ENCODE measurements at places on chromosomes 3 and 15.

- DNase-seq: no peak
These were observed 4.8 kb upstream of the EPHB3 start for GRCh38 chr3:184556582-184557347.

DNA sequence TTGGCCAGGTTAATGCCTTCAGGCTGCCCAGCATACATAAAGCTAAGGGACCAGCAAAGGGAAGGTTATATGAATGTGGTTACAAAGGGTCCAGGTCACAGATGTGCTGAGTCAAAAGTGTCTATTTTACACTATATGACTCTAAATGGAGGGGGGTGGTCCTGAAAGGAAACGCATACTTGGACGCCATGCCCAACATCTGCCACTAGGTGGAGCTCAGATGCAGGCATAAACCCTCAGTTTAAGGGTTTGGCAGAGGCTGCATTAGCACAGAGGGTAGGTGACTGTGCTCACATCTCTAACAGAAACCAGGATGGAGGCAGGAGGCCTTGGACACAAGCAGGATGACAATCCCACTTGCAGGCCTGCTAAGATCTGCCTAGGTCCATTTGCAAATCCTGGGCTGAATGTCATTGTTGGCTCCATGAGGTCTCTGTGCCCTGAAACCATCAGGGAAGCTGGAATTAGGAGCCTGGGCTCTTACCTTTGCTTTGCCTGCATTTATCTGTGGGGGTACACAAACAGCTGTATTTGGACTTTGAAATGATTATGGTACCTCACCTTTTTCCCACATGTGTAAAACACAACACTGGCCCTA lies 55.8 kb downstream of the ZNF621 start:
- peak; percentile 74 for DNase-seq

GRCh38 chr3:194162070-194162678 lies 26.2 kb downstream of the HES1 start:
- DNase-seq: no peak

GRCh38 chr3:186200726-186201125 lies 91.8 kb upstream of the ETV5 start:
- no peak for DNase-seq

DNA sequence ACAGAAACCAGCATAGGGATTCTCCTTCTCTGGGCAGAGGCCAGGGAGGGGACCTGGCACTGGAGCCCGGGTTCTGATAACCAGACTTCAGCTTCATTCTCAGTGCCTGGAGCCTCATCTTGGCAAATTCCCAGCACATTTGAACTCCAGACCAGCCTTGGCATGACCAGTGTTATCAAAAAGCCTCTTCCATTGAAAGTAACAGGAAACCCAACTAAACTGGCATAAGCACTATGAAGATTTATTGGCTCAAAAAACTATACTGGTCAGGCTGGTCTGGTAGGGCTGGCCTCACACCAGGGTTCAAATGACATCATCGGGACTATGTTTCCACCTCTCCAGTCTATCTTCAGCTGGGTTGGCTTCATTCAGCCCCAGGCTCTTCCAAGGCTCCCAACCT lies 48.1 kb upstream of the THUMPD3 start:
- peak; percentile 36 for DNase-seq

DNA sequence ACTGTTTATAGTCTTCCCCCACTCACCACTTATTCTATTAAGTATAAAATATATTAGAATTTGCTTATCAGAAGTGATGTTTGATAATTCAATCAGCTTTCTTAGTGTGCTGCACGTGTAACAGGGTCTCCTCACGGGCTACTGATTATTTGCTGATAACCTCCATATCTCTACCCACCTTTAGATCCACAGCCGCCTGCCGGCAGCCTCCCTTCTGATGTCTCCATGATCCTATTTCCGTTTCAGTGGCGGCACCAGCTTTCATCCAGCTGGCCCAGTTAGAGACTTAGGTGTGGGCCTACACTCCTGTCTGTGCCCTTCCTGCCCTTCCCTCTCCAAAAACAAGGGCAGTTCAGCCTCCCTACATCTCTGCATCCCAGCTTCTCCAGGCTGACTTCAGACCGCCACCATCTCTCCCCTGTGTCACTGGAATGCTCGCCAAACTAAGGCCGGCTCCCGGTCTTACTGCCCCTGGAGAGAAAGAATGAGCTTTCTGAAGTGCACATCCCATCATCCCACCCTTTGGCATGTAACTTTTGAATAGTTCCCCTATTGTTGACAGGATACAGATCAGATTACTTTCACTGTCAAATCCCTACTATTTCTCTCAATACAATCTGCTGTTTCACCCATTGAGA lies 76.6 kb upstream of the PRTG start:
- no peak for DNase-seq

Measured in NCI-H2029 (cell line).